Small intestine (tissue), 16 donors: ENCODE measurements at places on chromosomes 4 and X. TPM values are rescaled to one million over a fixed set of nuclear protein-coding genes. Genes with fewer than 3 reads are reported as not detected.

Gene CCNQ
- 14.9 TPM for polyA plus RNA-seq

GRCh38 chrX:20224814-20225487 is 41.8 kb downstream of the RPS6KA3 start:
- H3K27ac ChIP-seq, result no peak overlapping the region

- no peak for DNase-seq
- H3K4me1 ChIP-seq, result no peaks in the 10 kb centered on the region
- no peaks in the 10 kb centered on the region for H3K36me3 ChIP-seq
- H3K27me3 ChIP-seq, result no peaks in the 10 kb centered on the region
- no peak overlapping the region for H3K4me3 ChIP-seq
Measured at GRCh38 chr4:167419468-167420140, 185.3 kb upstream of the SPOCK3 start.

DNA sequence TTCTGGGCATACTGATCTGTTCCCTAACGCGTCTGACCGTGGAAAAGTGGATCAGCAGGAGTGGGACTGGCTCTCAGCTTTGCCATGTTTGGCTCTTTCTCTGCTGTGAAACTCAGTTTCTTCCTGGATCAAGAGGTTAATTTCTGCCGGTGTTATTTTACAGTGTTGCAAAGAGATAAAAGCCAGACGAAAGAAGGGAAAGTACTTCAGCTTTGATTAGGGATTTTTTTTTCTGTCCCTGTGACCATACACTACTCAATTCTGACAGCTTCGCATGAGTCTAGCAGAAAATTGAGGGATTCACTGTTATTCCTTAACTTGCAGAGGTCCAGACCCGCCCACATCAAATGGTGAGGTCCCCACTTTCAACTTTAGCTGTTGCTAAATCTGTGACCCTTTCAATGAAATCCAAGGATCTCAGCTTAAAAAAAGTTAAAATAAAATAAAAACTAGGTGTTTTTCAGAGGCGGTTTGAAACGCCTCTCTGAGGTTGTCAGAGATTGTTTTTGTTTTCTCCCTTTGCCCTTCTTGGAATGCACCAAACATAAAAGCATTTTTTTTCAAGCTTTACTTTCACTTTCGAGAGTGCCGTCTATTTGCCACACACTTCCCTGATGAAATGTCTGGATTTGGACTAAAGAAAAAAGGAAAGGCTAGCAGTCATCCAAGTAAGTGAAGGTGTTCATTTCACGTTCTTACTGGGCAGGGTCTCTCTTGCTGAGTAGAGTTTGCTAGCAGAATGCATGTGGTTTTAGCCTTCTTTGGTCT is at the start of gene TLR3:
Gene TLR3, plus strand, starts transcription at position 576 of the 768 bp plus-strand sequence. CDS start 7,464 bp downstream, outside the sequence.
- no peaks in the 10 kb centered on the region for H3K27me3 ChIP-seq
- H3K36me3 ChIP-seq, result no peaks in the 10 kb centered on the region
- H3K4me3 ChIP-seq, result peak within 1 kb of the TSS; percentile 47
